Body of pancreas (tissue), 4 donors: ENCODE measurements at places on chromosomes 16 and 17.

DNA sequence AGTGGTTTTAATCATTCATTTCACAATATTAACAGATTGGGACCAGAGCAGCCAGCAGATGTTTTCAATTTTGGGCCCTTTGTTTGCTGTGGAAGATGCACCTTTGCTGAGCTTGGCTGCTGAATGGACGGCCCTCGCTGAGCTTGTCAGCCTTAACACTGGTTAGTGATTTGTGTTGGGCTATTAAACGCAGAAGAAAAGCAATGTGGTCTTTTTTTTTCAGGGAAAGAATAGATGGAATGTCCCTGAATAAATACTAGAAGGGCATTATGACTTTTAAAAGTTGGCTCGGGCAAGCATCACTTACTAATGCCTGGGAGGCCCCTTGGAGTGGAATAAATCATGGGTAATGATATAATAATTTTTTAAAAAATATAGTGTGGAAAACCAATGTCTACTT lies 297.0 kb downstream of the MAP2K6 start:
- no peak for DNase-seq

DNA sequence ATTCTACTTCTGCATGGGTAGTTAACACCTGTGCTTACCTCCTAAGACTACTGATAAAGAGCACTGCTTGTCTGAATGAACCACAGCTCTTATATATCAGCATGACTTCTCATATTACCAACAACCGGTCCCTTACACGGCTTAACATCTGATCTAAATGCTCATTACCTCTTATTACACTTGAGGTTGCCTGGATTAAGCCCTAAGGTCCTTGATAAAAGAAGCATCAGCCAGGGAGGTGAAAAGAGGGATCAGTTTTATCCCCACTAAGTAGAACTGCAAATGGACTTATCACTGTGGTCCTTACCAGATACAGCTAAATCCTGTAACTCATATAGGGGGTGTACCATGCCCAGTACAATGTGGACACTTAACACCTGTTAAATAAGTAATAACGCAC lies 8.2 kb upstream of the RSKR start:
- DNase-seq = no peak

GRCh38 chr16:19609359-19609758 lies 53.9 kb downstream of the VPS35L start:
- DNase-seq = no peak

DNA sequence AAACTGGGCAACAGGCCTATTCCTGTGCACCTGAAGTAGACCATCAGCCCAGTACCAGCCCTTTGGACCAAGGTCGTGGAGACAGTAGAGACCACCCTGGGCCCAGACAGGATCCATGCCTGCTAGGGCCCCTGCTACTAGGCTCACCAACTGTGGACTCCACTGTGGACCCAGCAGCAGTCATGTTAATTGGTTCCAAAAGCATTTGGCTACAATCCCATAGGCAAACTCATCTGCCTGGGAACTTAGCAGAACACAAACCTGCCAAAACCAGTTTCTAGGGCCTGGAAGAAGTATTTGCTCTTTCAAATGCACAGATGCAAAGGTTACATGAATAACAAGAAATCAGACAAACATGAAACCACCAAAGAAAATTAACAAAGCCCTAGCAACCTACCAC lies 53.1 kb downstream of the ACSM2A start:
- no peak for DNase-seq

GRCh38 chr17:17021194-17021863 lies 20.9 kb upstream of the MPRIP start:
- DNase-seq = peak; percentile 88

- DNase-seq = no peak
Measured at GRCh38 chr16:68117884-68118283, 32.7 kb downstream of the NFATC3 start.

DNA sequence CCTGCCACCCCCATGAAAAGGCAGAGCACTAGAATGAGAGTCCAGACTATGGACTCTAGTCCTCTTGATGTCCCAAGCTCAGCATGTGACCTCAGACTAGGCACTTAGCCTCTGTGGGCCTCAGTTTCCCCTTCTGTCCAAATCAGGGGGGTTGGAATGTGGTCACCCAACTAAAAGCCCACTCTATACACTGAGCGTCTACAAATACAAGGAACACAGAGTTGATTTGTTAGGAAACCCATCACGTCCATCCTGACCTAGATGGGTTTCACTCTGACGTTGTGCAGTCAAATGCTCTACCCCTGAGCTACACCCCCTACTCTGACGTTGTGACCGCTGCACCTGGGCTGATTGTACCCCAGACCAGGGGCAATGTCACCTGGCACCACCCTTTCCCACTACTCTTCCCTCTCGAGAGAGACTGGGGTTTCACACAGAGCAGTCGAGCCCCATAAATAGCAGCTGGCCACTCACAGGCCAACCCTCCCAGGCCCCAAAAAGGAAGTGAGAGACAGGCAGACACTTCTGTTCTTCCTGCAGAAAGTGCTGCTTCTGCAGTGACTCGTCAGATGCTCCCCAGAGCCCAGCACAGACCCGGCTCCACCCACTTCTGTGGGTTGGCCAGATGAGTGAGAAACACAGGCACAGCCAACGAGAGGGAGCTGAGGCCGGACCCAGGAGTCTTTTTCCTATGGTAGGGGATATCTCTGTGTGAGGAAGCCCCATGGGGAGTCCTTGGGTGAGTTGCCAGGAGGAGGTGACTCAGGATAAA lies 16.1 kb upstream of the TNFRSF13B start:
- peak; percentile 39 for DNase-seq

GRCh38 chr17:45782889-45783592 lies 1.1 kb upstream of the CRHR1 start:
- DNase-seq = peak; percentile 15
